ENCODE measurements at places on chromosomes 2 and 18.

DNA sequence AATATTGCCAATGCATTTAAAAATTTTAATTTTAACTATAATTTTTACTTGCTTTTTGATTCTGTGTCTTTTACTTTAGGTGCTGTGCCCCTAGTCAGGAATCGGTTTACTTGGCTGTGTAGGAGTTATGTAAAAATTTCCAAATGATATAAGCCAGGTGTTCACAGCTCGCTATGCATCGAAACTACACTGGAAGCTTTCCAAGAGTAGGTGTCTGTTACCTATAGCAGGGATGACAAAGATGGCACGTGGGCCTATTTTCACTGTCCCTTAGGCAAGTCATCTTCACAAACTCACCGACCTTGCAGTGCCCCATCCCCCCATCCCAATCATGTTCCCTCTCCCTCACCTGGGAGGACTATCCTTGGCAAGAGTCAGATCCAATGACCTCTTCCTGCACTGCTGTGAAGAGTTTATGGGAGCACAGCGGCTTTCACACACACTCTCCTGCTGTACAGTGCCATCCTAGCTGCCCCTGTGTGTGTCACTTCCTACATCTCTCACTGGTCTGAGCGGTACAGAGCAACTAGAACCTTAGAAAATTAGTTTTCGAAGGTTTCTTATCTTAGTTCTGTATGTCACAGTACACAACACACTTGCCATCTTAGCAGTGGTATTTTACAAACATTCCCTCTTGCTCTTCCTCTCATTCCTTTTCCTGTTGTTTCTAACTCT is 49.2 kb upstream of the NAB1 start:
- no peak for DNase-seq

DNA sequence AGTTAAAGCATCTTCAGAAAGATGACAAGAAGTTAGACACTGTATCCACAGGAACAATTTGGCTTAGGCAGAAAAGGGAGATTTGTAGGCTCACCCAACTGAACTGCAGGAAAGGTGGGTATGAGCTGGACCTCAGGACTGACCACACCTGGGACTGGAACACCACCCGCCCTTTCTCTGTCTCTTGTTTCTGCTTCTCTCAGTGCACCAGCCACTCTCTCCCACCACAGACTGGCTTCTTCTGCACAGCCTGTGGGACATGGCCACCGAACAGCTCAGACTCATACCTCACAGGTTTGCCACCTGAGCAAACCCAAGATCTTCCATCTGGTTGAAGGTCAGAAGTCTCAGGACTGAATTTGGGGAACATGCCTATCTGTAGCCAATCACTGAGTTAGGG is 14.2 kb upstream of the MALT1 start:
- no peak for DNase-seq

- no peak for DNase-seq
Measured at GRCh38 chr2:187655001-187655400, 100.8 kb upstream of the TFPI start.

DNA sequence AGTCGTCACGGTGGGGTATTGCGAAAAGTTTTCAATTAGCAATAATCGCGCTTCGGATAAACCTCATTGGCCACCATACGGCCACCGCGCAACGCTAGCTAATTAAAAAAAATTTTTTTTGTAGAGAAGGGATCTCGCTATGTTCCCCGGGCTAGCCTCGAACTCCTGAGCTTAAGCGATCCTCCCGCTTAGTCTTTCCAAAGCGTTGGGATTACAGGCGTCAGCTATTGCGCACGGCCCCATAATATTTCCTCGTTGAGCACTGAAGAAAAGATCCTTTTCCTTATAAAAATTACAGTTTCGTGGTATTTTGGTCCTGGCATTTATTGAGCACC is 759 bp upstream of the ACTR1B start:
- no peak for DNase-seq

GRCh38 chr2:98550165-98550564 is 58.1 kb downstream of the COA5 start:
- DNase-seq, result no peak

- DNase-seq, result peak; percentile 15
Measured at GRCh38 chr2:224401641-224402342, at the start of gene FAM124B. Gene FAM124B, minus strand, starts transcription at chr2:224402107. Its CDS starts 339 bp downstream, at chr2:224401768.

DNA sequence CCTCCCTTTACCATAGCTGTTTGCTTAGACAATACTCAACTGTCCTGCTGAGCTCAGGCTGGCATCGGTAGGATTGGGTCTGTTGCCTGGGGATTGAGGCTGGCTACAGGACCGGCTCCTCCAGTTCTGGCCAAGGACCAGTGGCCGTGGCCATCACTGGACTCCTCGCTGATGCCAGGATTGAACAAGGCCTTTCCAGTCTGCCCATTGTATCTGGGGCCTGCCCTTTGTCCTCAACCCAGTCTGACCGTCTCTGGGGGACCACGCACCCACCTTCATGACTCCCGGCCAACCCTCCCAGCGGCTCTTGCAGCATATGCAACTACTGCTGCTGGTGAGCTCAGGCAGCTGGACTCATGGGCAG is 28.7 kb downstream of the SH2D6 start:
- DNase-seq, result no peak

- DNase-seq, result no peak
Measured at GRCh38 chr2:33136566-33136965, 189.8 kb downstream of the LTBP1 start.

DNA sequence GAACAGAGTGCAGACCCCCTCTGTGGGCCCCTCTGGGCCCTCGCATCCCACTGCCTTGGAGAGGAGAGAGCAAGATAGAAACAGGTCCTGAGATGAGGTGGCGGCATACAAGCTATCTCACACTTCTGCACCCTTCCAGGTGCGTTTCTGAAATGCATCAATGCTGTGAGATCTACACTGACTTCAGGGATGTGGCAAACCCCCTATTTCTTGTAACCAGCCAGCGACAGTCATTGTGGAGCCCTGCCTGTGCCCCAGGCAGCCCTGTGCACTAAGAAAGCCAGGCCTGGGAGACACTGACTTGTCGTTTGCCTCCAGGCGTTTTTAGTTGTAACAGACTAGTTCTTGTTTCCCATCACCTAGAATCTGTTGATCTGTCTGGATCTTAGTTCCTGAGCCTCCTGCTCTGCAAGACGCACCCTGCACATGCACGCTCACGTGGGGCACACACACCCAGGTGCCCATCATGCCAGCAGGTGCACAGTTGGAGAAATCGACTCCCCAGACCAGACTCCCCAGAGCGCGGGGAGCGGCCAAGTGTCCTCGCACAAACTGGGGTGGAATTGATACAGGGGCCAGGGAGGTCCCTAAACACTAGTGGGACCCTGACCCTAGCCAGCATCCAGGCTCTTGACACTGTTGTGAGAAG is 238.0 kb downstream of the FAM210A start:
- DNase-seq, result no peak

GRCh38 chr2:85178980-85179411 is 45.8 kb downstream of the TCF7L1 start:
- DNase-seq, result no peak

DNA sequence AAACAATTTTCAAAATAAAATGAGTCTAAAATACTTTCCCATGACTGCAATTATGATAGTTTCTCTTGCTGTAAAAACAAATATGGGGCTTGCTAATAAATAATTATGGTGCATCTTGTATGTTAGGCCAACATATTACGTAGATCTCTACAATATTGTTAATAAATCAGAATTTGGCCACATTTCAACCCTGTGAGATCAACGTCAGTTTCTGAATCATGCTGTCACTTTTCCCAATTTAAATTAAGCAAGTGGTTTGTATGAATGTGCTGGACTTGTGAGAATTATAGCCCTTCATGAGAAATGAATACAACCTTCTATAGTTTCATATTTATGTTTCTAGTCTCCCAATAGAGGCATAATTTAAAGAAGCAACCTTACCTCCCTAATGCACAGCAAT is 808.9 kb downstream of the SUCLG1 start:
- no peak for DNase-seq

GRCh38 chr2:605674-606608 is 71.3 kb downstream of the TMEM18 start:
- DNase-seq, result no peak

GRCh38 chr2:116057538-116057937 is 1615.1 kb downstream of the DPP10 start:
- DNase-seq, result no peak

- no peak for DNase-seq
Measured at GRCh38 chr2:203500951-203501350, 34.1 kb downstream of the RAPH1 start.

- DNase-seq, result peak; percentile 97
Measured at GRCh38 chr18:58671111-58671631, at the start of gene MALT1. Gene MALT1, plus strand, starts transcription at chr18:58671465. Its CDS starts 179 bp downstream, at chr18:58671644.

GRCh38 chr18:58754544-58755068 is 83.3 kb downstream of the MALT1 start:
- no peak for DNase-seq

DNA sequence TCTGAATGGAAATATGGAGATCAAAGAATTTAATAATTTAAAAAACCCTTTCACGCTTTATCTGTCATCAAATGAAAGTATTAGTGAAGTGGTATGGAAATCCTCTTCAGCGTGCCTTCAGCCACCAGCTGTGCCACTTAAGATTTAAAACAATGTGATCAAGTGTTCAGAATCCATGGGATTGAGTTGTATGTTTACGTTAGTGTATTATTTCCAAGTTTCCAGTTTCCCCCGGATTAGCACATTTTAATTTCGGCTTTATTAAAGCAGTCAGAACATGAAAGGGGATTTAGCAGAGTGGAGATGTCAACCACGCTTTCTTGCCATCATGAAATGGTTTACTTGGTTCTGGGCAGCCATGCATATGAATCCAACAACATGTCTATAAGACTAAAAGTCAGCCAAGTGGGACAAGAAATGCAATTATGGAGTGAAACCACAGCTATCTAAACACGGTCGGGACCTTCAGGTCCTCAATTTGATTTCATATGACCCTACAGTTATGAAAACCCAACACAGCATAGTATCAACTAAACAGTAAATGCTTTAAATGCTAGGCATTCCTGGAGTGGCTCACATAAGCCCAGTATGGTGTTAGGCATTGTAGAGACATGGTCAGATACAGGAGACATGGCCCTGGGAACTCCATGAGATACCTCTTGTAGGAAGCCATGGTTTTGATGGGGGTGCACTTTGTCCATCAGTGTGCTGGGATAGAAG is 224.9 kb upstream of the EPAS1 start:
- no peak for DNase-seq

- no peak for DNase-seq
Measured at GRCh38 chr2:225207043-225207442, 164.8 kb upstream of the DOCK10 start.

- DNase-seq, result no peak
Measured at GRCh38 chr2:154143105-154143504, 271.4 kb downstream of the GALNT13 start.

DNA sequence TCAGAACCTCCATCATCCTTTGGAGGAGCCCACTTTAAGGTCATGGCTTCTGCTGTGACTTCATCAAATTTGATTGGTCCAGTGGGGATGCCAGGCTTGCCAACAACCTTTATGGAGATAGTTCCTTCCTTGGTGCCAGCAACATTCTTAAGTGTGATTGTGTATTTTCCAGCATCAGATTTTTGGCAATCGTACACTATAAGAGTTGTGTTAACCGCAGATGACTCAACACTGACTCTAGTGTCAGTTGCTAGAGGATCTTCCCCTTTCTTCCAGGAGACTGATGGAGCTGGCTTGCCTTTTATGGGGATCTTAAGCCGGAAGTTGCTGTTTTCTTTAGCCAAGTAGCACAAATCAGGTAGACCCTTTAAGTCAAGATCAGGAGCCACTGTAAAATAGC is 98.7 kb downstream of the PLEKHA3 start:
- no peak for DNase-seq

GRCh38 chr2:211035548-211036185 is 479.3 kb downstream of the CPS1 start:
- no peak for DNase-seq

GRCh38 chr18:9890957-9891356 is 5.2 kb downstream of the TXNDC2 start:
- no peak for DNase-seq

- DNase-seq, result no peak
Measured at GRCh38 chr2:227614246-227614645, 394 bp downstream of the SCYGR3 start.

DNA sequence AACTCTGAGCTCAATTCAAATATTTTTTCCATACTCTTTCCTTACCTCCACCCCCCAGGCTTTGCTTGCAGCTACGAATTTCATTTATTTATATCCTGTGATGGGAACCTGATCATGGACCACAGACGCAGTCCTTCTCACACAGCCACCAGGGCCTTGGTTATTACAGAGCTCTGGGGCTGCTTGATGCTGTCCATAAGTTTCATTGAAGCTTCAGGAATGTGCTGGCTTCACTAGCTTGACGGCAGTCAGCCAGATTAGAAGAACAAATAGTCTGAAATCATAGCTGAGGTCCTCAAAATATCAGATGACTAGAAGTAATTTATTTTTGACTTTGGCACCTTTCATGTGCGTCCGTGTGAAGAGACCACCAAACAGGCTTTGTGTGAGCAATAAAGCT is 104.9 kb downstream of the VWA3B start:
- DNase-seq, result no peak

DNA sequence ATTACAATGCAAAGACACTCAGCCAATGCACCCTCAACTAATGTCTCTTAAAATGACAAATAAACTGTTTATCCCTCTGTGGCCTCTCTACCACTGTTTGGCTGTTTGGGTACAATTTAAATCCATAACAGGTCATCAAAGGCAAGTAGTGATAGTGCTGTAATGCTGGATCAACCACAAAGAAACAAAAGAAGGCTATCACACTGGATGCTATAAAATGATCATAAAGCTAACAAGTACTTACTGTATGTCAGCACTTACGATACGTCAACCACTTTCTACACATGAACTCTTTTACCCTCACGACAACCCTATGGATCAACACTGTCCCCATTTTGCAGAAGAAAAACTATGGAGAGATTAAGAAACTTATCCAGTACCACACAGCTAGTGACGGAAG is 54.1 kb downstream of the RNU4ATAC start:
- DNase-seq, result no peak

GRCh38 chr2:163655667-163656066 is 80.1 kb downstream of the FIGN start:
- no peak for DNase-seq

GRCh38 chr2:217742841-217743240 is 260.0 kb downstream of the TNS1 start:
- DNase-seq, result no peak

DNA sequence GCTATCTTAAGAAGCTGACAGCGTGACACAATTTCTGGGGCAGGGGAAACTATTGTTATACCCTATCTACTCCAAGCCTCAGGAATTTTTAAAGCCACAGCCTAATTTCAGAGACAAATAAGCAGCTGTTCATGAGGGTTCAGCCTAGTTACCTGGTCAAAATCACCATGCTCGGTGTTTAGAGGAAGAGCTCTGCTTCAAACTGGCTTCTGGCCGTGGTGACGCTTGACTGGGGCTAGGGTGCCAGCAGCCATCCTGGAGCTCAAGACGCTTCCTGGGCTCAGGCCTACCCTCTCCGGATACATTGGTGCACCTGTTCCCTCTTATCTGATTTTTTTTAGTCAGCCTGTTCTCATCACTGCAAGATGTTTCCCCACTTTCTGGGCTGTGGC is 41.7 kb downstream of the FRZB start:
- no peak for DNase-seq

DNA sequence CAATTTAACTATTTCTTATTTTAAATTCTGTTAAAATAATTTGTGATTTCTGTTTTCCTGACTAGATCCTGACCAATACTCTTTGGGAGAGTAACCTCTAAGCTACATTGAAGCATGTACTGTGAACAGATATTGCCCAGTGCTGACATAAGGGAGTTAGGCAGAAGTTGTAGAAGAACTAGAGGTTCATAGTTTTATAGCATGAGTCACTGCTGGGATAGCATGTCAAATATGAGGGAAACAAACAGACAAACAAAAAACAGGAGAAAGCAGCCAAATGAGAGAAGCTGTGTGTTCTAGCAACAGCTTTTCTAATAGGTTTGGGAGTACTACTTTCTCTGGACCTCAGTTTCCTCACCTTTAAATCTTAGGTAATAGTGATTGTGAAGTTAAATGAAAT is 72.4 kb downstream of the CERS6 start:
- DNase-seq, result no peak

Measured in stimulated activated CD4-positive, alpha-beta T cell treated with anti-CD3 and anti-CD28 coated beads, Interleukin-2, amount 100 ng/mL, for 48 hours (primary cell).